ENCODE measurements at places on chromosomes 6 and 20.

DNA sequence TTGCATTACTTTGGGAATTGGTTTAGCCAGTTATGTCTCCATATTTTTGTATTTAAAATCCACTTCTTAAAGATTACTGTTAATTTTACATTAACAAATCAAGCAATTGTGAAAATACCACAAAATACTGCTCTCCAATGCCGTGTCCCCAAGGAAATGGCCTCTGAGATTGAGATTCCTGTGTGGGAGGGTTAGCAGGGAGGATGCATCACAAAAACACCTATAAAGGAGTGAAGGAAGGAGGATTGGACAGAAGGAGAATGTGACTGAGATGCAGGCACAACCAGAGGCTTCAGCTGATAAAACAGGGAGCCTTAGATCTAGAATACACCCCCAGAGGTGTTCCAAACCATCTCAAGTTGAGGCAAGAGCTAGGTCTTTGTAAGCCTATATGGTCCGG, 34.2 kb upstream of the NKAIN2 start:
- DNase-seq, result no peak

GRCh38 chr6:28977341-28978132, 27.6 kb downstream of the ZNF311 start:
- DNase-seq, result no peak

- no peak for DNase-seq
These were observed 12.2 kb downstream of the RRP36 start for GRCh38 chr6:43033496-43034189.

- DNase-seq, result no peak
These were observed 3.2 kb downstream of the GPR63 start for GRCh38 chr6:96834070-96834469.

DNA sequence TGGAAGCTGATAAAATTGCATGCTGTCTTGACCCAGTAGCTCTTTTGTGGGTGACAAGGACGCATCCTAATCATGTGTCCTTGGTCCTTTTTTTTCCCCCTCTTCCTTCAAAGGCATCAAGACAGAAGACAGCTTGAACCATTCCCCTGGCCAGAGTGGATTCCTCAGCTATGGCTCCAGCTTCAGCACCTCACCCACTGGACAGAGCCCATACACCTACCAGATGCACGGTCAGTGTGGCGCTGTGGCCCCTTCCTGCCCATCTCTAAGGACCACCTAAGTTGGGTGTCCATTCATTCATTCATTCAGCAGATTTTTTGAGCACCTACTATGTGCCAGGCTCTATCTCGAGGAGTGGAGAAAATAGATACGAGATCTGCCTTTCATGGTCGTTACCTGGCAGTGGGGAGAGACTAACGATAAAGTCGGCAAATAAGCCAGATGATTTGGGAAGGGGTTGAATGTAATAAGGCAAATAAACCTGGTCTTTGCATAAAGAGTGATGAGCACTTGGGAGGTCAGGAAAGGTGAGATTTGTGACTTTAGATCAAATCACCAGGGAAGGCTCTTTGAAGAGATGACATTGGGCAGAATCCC, 121.5 kb downstream of the EYA2 start:
- no peak for DNase-seq

DNA sequence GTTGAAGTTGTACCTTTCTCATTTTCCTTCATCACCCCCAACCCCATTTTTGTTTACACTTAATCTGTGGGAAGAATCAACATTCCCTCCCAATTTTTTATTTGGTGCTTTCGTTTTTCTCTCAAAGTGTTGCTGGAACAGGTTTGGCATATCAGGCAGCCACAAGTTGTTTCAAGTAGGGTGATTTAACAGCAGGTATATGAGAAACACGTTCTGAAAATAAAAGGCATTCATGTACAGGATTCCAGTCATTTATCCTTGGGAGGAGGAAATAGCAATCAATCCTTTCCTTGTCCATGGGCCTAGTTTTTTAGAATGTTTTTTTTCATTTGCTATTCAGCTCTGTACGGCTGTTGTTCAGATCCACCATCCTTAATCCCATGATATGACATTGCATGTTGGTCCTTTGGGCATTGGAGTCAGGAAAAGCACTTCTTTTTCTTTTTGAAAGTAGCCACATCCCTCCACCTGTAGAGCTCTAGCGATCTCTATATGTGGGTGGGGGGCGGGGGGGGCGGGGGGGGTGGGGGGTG, 120.2 kb downstream of the JARID2 start:
- no peak for DNase-seq

- no peak for DNase-seq
These were observed 397.0 kb downstream of the SMOC2 start for GRCh38 chr6:168838037-168838399.

- DNase-seq, result no peak
These were observed 155.4 kb downstream of the RFPL4B start for GRCh38 chr6:112502351-112503090.

GRCh38 chr20:63774306-63774705, 34.7 kb downstream of the SLC2A4RG start:
- no peak for DNase-seq

DNA sequence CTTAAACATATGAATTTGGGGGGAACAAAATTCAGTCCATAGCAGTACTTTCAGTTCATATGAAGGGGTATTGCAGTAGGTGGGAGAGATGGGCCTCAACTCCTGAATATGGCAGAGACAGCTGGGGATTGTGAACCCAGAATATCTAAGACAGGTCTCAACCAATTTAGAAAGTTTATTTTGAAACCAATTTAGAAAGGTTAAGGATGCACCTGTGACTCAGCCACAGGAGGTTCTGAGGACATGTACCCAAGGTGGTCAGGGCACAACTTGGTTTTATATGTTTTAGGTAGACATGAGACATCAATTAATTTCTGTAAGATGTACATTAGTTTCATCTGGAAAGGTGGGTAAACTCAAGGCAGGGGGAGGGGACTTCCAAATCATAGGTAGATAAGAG, 59.5 kb downstream of the MYO6 start:
- DNase-seq, result no peak

DNA sequence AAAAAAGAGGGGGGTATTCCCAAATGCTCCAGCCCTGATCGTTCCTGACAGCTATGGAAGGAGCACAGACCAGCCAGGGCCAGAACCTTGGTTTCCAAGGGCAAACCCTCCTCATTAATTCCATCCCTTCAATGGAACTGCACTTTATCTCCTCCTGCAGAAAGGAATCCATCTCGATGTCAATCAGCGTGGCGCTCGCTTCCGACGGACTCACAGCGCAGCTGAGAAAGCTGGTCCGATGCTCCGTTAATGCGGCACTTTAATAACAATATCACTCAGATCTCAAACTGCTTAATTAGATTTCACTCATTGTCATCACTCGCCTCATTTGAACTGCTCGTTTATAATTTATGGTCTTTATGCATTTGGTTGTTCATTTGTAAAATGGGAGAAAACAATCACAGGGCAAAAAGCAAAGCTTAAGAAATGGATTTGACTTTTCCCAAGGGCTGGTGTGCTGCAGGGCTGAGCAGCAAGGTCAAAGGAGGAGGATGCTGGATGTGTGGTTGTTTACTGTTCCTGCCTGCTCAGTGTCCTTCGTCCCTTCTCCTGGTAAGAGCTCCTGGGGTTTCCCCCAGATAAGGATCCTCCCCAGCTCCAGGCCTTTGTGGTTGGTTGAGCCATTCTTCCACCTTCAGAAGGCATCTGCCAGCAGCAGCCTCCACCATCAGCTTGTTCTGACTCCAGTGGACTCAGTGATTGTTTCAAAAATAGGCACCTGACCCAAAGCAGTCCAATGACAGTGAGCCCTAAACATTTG, 152.7 kb downstream of the ANKRD60 start:
- no peak for DNase-seq

GRCh38 chr6:12163744-12164507, 126.2 kb upstream of the EDN1 start:
- no peak for DNase-seq

DNA sequence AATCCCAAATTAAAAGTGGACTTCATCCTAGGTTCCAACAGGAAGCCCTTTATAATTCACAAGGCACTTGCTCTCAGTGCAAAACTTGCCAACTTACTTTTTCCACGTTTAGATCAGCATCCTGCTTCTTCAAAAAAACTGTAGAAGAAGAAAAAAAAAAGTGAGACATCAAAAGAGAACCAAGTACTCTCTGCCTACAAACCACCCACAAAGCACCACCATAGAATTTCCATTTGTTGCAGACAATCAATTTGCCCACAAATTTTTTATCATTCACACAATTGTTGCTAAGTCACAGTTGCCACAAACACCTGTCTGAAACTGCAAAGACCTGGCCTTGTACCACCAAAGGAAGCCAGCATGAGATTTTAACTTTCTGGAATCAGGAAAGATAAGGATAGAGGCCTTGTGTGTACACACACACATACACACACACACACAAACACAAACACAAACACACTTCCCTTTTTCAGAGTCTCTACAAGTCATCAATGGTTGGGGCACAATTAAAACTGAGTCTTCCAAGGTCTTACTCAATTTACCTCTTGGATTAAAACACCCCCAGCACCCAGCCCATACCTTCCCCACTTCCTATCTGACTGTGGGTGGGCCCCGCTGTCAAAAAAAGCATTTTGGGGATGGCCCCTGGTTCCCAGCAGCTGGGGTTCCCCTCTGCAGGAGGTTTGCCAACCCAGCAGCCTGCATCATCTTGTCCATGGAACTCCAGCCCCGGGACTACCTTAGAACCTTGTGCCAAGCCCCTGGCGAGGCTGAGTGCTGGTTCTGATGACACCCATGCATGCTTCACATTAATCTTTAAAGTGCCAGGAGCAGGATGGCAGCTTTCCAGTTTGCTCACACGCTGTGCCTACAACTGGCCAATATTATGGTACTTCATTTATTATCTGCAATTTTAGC, 26.5 kb downstream of the FYN start:
- DNase-seq, result no peak

DNA sequence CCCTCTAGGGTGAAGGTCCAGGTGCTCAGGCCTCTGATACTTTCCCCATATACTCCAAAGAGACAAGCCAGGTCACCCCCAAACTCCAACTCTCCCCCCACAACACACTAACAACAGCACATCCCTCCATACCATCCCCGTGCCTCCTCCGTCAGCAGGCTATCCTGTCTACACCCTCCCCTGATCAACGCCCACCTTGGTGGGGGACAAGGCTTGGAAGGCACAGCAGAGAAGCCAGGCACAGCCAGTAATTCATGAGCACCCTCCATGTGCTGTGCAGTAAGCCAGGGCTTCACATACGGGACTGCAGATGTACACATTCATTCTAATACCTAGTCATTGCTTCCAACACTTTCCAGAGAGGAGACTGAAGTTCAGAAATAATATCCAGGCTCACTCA, 57.6 kb downstream of the TRERF1 start:
- no peak for DNase-seq

DNA sequence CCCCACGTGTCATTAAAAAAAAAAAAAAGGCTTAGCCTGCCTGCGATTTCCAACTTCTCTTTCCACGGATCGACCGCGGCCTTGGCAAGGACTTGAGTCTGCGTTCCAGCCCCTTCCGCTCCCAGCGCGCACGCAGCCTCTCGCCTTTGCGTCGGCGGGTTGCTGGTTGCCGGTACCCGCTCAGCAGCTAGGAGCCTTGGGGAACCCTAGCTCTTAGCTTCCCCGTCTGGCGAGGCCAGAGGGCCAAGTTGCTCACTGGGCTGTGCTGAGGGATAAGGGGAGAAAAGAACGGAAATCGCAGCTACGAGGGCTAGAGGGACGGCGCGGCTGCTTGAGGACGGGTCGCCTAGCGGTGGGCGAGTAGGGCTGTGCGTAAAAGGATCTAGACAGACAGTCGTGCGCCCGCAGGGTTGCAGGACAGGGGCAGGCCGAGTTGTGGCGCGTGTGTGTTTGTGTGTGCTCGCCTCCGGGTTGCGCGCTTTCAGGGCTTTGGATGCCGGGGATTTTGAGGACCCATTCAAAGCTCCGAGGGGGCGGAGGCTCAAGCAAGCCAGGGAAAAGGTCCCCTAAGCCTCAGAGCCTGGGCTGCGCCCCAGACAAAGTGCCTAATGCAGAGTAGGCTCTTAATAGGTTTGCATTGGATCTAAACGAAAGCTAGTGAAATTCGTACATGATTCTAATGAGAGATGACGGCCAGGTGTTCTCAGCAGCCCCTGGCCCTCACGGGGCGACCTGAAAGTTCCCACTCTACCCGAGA, 40.5 kb upstream of the OSTM1 start:
- DNase-seq, result no peak

- no peak for DNase-seq
These were observed 75.3 kb downstream of the SLC23A2 start for GRCh38 chr20:4925842-4926530.

DNA sequence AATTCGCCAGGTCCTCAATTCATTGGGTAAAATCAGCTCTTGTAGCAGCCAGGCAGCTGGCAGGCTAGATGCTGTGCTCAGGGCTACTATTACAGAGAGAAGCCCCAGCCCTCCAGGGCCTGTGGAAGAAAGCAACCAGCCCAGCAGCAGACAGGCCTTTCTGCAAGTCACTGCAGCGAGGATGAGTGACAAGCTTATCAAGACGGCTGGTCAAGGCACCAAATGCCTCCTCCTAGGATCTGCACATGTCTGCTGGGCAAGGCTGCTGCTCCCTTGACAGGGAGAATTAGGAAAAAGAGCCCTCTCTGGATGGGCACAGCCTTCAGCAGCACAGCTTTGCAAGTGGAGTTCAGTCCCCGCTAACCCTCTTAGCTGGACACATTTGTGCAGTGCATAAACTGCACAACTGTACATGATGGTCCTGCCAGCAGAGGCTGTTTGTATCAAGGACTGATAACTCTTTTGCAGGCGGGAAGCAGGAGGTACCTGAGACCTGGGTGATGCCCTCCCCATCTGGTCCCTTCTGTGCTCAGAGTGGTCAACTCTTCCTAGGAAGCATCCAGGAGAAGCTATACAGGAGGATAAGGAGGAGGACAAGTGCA, 89.9 kb downstream of the CDC5L start:
- DNase-seq, result no peak

- no peak for DNase-seq
These were observed 815 bp downstream of the SPATA2 start for GRCh38 chr20:49914310-49915117.

- DNase-seq, result no peak
These were observed 780.3 kb downstream of the PHF3 start for GRCh38 chr6:64415926-64416325.

DNA sequence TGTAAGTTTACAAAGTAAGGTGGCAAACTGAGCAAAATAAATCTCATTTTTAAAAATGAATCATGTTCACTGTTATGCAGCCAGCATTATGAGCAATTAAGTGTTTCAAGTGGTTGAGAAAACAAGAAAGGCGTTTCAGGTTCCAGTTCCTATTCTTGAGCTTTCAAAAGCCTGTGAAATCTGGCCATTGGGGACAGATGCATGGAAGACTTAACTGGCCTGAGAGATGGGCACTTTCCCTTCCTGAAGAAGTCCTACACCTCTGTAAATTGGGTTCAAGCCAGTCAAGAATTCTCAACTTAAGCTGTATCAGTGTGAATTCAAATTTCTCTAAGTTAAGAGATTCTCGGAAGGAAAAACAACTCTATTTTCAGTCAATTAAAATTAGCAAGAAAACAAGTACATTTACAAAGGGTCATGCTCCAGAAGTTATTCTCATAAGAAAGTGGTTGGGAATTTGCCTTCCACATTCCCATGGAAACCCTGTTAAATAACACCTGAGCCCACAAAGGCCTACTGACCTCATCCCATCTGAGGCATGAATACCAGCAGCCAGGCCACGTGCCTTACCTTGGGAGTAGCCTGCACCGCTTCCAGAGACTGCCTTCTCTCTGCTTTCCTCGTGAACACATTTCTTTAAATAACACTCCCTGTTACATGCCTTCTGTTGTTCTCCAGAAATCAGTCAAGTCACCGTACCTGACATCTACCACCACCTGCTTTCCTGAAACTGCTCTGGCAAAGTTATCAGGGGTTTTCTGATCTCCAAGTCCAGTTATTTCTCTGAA, 19.4 kb downstream of the MAP3K5 start:
- DNase-seq, result no peak

- DNase-seq, result peak; percentile 25
These were observed 93.2 kb downstream of the GMPR start for GRCh38 chr6:16331384-16332174.

- DNase-seq, result no peak
These were observed 9.8 kb upstream of the CBFA2T2 start for GRCh38 chr20:33480048-33480447.
